Activated T-helper 2 cell treated with anti-CD3 and anti-CD28 coated beads, Interferon-gamma antibody, Interleukin-2, Interleukin-4, amounts not matched to agents 10 μg/mL and 5 μg/mL and 100 μg/mL, durations not matched to agents 14 hours and 24 hours and 36 hours (primary cell): ENCODE measurements at places on chromosomes 16 and 17. TPM values are rescaled to one million over a fixed set of nuclear protein-coding genes. Genes with fewer than 3 reads are reported as not detected.

The KRTAP2-3 gene
- total RNA-seq, result not detected in 2 replicates

The PRDM7 gene
- not detected in 2 replicates for total RNA-seq

The RNF222 gene
- total RNA-seq, result not detected in 2 replicates

The ANKRD40CL gene
- not detected in 2 replicates for total RNA-seq

The KLHL10 gene
- 0.16 and 0.23 TPM in 2 replicates for total RNA-seq

The TRPV2 gene
- 44.4 and 46.8 TPM in 2 replicates for total RNA-seq

The PIRT gene
- not detected in 2 replicates for total RNA-seq

The STAC2 gene
- total RNA-seq, result not detected in 2 replicates

The SPIRE2 gene
- 1.9 and 2.7 TPM in 2 replicates for total RNA-seq

The LCAT gene
- total RNA-seq, result 20.0 and 22.0 TPM in 2 replicates

The RGS11 gene
- 0.30 and 0.46 TPM in 2 replicates for total RNA-seq

The ETV4 gene
- total RNA-seq, result 11.0 and 12.8 TPM in 2 replicates

The GFOD2 gene
- total RNA-seq, result 17.0 and 18.3 TPM in 2 replicates

The GCGR gene
- total RNA-seq, result not detected in 2 replicates

The CD300LF gene
- total RNA-seq, result not detected in 2 replicates

The DOC2B gene
- total RNA-seq, result 0.30 and 0.37 TPM in 2 replicates

The PLSCR3 gene
- total RNA-seq, result 75.4 and 76.2 TPM in 2 replicates

The BAHCC1 gene
- 0.90 and 0.91 TPM in 2 replicates for total RNA-seq

The PPL gene
- total RNA-seq, result not detected in 2 replicates

The SOX9 gene
- not detected in 2 replicates for total RNA-seq

The AIPL1 gene
- total RNA-seq, result not detected in 2 replicates

The LPO gene
- not detected in 2 replicates for total RNA-seq

The SAP30BP gene
- total RNA-seq, result 97.6 and 101 TPM in 2 replicates

The BICDL2 gene
- 0.71 and 0.84 TPM in 2 replicates for total RNA-seq

The PPM1D gene
- 14.9 and 15.1 TPM in 2 replicates for total RNA-seq

The PRR15L gene
- not detected in 2 replicates for total RNA-seq

The SOX8 gene
- total RNA-seq, result 0.78 and 1.2 TPM in 2 replicates

The AGRP gene
- total RNA-seq, result not detected in 2 replicates

The SRSF2 gene
- total RNA-seq, result 456 and 478 TPM in 2 replicates

The CCL5 gene
- 28.1 and 28.9 TPM in 2 replicates for total RNA-seq

The KRT24 gene
- total RNA-seq, result not detected in 2 replicates

The ACE gene
- total RNA-seq, result not detected in 2 replicates

The TNRC6C gene
- 18.4 and 25.0 TPM in 2 replicates for total RNA-seq

The RNF43 gene
- total RNA-seq, result 20.5 and 23.9 TPM in 2 replicates

The ARRB2 gene
- 226 and 231 TPM in 2 replicates for total RNA-seq

The GRB7 gene
- 0.39 and 0.74 TPM in 2 replicates for total RNA-seq

The CX3CL1 gene
- total RNA-seq, result not detected in 2 replicates

The SPATA33 gene
- total RNA-seq, result 15.5 and 16.6 TPM in 2 replicates

The ABCA9 gene
- total RNA-seq, result not detected in 2 replicates

The HOXB2 gene
- 22.2 and 23.9 TPM in 2 replicates for total RNA-seq

The GUCY2D gene
- total RNA-seq, result not detected in 2 replicates

The KRT31 gene
- total RNA-seq, result not detected in 2 replicates

The EFCAB3 gene
- 0.11 TPM in 1 of 2 replicates, not detected in the other for total RNA-seq

The SHBG gene
- 0.46 TPM in 1 of 2 replicates, not detected in the other for total RNA-seq

The OR4D1 gene
- total RNA-seq, result 0.05 and 0.09 TPM in 2 replicates

The HOXB9 gene
- 0.16 TPM in 2 replicates for total RNA-seq

The KRT33B gene
- not detected in 2 replicates for total RNA-seq
